Sciatic nerve (tissue), 2 donors: ENCODE measurements at places on chromosomes 1 and 21. TPM values are rescaled to one million over a fixed set of nuclear protein-coding genes. Genes with fewer than 3 reads are reported as not detected.

- no peak for DNase-seq
These were observed 73.9 kb downstream of the GLUL start for GRCh38 chr1:182317611-182318161.

BRINP2 gene
- 0.18 TPM for total RNA-seq

GRCh38 chr1:91631718-91632330, 131.2 kb downstream of the CDC7 start:
- no peak for DNase-seq

HES5 gene
- 2.1 TPM for total RNA-seq

GRCh38 chr1:237867380-237867888, 23.3 kb downstream of the ZP4 start:
- DNase-seq = no peak

GRCh38 chr1:114468047-114468446, 43.0 kb downstream of the TRIM33 start:
- DNase-seq = no peak

DNA sequence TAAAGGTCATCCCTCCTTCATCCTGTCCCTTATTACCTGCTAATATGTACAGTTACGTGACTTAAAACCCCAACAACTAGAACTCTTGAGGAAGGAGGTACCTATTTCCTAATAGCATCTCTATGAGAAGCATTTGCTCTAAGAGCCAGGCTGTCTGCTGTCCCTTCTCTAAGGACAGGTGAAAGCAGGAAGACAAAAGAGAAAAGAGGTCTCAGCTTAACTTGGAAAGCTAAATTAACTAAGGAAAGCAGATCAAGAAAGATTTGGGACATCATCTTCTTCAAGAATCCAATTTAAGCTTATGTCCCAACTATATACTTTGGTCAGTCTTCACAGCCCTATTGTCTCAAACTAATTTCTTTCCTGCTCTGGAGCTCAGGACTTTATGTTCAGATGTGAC, 2.9 kb downstream of the EGLN1 start:
- no peak for DNase-seq

CTSS gene
- 80.9 TPM for total RNA-seq

FNDC5 gene
- 1.6 TPM for total RNA-seq

GRCh38 chr1:216919060-216919970, 196.1 kb upstream of the ESRRG start:
- no peak for DNase-seq

DNA sequence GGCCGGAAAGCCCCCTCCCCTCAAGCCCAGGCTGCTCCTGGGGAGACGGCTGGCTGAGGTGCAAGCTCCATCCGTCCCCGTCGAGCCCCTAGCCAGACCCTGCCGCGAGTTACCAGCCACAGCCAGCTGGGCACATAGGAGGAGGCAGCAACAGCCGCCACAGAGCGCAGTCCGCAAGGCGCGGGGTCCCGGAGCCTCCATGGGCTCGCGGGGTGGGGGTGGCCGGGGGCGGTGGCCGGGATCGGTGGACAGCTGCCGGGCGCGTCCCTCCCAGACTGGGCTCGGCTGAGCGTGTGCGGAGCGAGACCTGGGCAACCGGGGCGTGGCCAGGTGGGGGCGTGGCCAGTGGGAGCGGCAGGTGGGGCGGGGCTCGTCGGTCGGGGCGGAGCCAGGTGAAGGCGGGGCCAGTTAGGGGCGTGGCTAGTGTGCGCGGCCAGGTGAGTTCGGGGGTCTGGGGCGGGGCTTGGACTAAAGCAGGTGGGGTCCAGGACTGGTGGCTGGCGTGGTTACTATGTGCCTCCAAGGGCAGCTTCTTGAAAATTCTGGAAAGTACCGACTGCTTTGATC, at the start of gene CD164L2:
Gene CD164L2, minus strand, starts transcription at position 295 of the 567 bp plus-strand sequence. Its CDS starts 94 bp downstream, at position 201.
- no peak for DNase-seq

DNA sequence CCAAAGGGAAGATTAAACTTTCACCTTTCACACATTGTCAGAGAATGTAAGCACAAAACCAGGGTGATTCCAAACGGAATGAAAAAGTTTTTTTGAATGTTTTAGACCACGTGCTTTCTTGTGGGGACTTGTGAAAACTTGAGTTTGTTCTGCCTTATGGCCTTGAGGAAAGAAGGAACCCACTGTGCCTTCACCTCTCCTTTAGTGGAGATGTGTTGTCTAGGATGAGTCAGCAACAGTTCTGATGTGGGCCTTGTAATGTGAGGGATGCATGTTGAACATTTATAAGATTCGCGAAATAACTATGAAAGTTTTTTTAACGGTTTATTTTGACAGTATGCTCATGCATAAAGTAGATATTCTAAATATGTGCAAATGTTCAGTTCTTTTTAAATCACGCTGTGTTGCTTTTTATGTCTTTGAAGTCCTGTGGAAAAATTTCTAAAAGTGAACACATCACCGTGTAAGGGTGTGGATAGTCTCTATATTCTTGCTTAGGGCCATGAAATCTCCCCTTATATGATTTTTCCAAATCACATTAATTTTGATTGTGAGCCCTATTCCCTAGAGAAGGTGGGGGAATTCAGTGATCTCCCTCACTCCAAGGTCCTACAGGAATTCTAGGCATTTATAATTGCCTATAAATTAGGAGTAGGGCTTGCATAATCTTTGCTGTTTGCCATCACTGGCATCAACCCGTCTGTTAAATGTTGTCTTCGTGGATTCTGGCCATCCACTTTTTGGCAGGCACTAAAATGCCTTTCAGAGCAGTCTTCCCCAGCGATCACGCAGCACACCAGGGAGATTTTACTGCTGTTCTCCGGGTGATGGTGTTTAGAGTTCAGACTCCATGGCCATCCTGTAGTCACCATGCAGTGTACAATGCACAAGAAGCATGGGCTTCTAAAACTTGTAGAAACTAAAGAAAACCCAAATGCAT, 47.4 kb downstream of the PLA2G4A start:
- no peak for DNase-seq

DENND2C gene
- 4.5 TPM for total RNA-seq
